ENCODE measurements at places on chromosomes 1 and 21.

DNA sequence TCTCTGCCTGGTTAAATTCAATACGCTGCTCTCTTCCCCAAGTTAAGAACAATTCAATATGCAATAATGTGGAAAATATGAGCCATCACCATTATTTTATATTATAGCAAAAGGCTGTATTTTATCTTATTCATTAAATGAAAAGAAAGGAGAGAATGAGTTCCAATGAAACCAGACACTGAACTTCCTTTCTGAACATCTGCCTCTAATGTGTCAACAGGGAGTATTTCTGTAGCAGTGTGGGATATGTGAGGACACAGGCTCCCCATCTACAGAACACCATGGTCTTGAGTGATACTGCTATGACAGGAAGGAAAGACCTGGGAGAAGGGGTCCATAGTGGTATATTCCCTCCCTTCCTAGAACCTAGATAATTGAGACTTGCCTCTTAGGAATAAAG lies 46.3 kb downstream of the CASQ2 start:
- DNase-seq = no peak

- DNase-seq = peak; percentile 14
Observed at GRCh38 chr1:50108497-50109059, at the start of gene ELAVL4. ELAVL4 (plus strand) TSS chr1:50108920; CDS start chr1:50109190, 270 bp downstream.

DNA sequence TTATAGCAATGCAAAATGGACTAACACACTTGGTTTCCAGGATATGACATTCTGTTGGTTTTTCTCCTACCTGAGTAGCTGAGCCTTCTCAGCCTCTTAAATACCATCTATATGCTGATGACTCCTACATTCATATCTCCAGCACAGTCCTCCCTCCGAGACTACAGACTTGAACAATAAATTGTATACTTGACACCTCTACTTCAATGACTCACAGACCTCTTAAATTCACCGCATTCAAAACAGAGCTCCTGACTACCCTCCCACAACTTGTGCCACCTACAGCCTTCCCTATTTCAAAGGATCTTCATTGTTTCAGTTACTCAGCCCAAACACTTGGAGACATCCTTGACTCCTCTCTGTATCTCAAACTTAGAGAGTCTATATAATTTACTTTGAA lies 66.8 kb upstream of the ASB17 start:
- no peak for DNase-seq

GRCh38 chr1:209805875-209806760 lies at the start of gene IRF6:
IRF6 (minus strand) TSS chr1:209806142; CDS start chr1:209801413, 4,729 bp downstream.
- DNase-seq = peak; percentile 79

GRCh38 chr1:198549866-198550265 lies 9.4 kb upstream of the ATP6V1G3 start:
- peak; percentile 91 for DNase-seq

GRCh38 chr1:47931395-47931794 lies 65.8 kb downstream of the TRABD2B start:
- DNase-seq = no peak

DNA sequence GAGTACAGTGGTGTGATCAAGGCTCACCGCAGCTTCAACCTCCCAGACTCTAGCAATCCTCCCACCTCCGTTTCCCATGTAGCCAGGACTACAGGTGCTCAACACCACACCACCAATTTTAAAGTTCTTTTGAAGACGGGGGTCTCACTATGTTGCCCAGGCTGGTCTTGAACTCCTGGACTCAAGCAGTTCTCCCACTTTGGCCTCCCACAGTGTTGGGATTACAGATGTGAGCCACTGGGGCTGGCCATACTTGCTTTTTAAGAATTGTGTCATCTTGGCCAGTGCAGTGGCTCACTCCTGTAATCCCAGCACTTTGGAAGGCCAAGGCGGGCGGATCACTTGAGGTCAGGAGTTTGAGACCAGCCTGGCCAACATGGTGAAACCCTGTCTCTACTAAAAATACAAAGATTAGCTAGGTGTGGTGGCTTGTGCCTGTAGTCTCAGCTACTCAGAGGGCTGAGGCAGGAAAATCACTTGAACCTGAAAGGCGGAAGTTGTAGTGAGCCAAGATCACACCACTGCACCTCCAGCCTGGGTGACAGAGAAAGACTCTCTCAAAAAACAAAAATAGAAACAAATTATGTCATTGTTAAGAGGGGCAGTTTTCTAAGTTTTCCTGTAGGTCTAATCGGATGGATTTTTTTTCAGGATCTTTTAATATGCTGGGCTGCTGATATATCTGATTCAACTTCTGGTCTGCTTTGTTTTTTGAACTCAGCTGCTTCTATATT lies 18.7 kb downstream of the AK4 start:
- DNase-seq = peak; percentile 56

- no peak for DNase-seq
Observed at GRCh38 chr1:32948905-32949304, 15.7 kb downstream of the RNF19B start.

All from suppressor macrophage treated with lipopolysaccharide for 1 hour (primary cell).